ENCODE measurements at places on chromosomes 7 and 10. TPM values are rescaled to one million over a fixed set of nuclear protein-coding genes. Genes with fewer than 3 reads are reported as not detected.
A peak's percentile ranks its signal among the peaks of the same experiment; 100 is the strongest.

GRCh38 chr10:103793429-103793828 is 61.9 kb downstream of the SH3PXD2A start:
- DNase-seq: no peak

- DNase-seq: no peak
Measured at GRCh38 chr7:17094963-17095574, 203.4 kb upstream of the AHR start.

FKBP6 gene
- not detected for total RNA-seq

DNA sequence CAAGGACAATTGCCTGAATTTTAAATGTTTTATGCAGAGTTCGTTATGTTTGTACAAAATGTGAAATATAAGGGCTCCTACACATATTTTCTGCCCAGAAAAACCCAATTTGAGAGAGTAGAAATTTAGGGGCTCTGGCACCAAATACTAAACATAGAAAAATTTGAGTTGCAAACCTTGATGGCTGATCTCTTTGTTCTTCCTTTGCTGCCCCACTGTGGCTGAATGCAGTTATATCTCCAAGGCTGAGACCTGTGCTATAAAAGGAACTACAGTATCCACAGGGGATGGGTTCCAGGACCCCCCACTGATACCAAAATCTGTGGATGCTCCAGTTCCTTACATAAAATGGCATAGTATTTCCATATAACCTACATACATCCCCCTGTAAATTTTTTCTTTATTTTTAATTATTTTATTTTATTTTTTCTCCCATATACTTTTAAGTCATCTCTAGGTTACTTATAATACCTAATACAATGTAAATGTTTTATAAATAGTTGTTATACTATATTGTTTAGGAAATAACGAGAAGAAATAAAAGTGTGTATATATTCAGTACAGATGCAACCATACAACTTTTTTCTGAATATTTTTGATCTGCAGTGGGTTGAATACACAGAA is 22.5 kb downstream of the CFAP43 start:
- DNase-seq: peak; percentile 78

RASA4B gene
- 8.6 TPM for total RNA-seq

DNA sequence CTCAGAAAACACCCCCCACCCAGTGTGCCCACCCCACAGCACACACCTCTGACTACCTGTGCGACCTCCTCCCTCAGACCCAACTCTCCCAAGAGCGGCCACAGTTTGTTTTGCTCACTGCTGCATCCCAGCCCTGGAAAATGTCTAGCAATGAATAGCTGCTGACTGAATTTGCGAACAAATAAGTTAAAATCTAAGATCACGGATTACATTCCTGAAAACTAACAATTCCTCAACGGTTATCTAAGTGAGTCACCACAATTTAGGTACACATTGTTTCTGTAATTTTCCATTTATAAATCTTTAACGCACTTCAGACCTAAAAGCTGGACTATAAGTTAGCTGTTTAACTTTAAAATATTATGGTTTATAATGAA is 235.2 kb downstream of the ZMYND11 start:
- no peak for DNase-seq

GRCh38 chr7:150931199-150931869 is 46.8 kb downstream of the KCNH2 start:
- no peak for DNase-seq

DNA sequence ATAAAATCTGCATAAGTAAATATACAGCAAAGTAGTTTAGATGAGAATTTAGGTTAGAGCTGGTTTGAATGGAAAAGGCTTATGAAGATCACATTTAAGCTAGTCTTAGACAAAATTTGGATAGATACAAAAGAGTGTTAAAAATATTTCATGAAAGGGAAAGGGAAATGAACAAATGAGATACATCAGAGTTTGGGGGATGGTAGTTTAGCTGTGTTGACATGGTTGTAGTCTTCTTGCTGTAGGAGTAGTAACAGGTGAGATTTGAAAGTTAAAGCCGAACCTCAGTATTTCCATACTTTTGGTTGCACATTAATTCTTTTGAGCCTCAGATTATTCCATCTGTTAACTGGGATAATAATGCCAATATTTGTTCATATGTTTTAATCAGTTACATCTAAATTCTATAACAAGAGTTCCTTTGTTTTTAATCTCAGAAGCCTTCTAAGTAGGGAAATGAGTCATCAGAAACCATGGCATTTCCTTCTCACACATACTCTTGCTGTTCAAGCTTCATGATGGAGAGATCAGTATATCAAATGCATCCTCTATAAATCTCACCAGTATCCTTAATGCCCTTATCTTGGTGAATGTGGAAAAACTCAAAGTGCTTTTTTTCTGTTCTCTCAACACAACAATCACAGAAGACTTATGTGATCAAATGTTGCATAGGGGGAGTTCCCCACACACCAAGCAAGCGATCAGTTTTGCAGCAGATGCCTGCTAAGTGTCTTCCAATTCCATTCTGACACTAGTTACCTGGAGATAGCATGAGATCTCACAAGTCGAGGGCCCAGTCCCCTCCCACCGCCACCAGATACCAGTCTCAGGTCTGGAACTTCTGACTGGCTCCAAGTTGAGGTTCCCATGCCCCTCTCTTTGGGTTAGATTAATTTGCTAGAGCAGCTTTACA is 84.7 kb downstream of the MAPK8 start:
- no peak for DNase-seq
